C1 segment of cervical spinal cord (tissue), 14 donors: ENCODE measurements at places on chromosomes 1 and 21.

DNA sequence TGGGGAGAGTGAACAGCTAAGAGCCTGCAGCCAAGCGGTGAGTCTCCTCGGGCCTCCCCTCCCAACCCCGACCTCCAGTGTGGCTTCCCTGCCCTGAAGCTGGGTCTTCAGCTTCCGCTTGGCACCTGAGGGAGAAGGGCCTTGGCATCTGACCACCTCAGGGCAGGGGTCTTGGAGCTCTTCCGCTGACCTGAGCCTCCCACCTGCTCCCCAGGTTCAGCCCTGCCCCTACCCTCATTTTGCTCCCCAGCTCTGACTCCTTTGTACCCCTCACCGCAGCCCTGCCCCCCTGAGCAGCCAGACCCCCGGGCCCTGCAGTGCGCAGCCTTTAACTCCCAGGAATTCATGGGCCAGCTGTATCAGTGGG is 4.9 kb downstream of the ADAMTSL4 start:
- no peak for DNase-seq

DNA sequence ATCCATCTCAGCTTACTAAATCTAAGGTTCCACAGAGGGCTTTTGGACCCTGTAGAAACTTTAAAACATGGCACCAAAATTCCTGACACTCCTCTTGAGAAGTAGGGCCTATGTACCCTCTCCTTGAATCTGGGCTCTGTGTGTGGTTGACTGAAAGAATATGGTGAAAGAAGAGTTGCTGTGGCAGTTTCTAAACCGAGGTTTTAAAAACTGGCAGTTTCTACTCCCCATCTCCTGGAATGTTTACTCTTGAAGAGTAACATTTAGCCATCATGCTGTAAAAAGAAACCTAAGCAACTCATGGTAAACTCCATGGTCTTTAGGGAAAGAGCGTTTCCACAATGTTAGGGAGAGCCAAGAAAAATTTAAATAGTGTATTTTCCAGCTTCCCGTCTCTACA is 4.6 kb upstream of the CMPK1 start:
- no peak for DNase-seq

DNA sequence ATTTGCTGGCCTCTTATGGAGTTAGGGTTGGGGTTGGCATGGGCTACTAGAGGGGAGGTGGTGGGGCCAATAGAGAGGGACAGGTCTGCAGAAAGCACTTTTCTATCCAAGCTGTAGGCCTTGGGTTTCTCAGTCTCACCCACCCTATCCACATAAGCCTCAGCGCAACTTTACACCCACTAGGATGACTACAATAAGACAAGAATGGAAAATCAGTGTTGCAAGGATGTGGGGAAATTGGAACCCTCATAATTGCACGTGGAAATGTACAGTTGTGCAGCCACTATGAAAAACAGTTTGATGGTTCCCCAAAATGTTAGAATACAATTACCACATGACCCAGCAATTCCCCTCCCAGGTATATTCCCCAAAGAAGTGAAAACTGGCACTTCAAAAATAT is 14.0 kb upstream of the GSTM4 start:
- no peak for DNase-seq

GRCh38 chr1:230109895-230110667 is 43.0 kb downstream of the GALNT2 start:
- no peak for DNase-seq

DNA sequence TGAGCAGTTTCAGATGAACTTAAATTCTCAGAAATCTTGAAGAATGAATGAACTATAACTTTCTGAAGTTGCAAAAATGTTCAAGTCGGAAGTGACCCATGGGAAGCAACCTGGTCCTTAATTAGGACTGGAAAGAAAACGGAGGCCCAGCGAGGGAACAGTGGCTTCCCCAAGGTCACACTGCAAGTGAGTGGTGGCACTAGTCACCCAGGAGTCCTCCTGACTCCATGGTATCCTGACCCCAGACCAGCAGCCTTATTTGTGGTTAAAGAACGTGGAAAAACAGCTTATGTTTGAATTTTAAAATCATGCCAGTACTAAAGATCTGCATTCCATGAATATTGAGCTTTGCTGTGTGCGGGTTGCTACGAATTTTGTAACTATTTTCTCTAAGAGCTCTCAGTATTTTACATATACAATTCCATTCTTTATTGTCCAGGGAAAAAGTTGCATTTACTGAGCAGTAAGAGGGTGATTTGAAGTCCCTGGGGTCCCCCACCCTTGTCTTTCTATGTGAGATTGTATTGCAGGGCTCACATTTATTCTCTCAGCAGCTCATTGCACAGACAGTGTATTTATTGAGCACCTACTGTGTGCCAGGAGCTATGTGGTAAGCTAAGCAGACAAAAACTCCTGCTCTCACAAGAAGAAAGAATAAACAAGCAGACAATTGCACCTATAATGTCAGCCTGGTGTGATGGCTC is 61.6 kb upstream of the ATP5PO start:
- DNase-seq = no peak
